ENCODE measurements at places on chromosomes 2 and 18.

DNA sequence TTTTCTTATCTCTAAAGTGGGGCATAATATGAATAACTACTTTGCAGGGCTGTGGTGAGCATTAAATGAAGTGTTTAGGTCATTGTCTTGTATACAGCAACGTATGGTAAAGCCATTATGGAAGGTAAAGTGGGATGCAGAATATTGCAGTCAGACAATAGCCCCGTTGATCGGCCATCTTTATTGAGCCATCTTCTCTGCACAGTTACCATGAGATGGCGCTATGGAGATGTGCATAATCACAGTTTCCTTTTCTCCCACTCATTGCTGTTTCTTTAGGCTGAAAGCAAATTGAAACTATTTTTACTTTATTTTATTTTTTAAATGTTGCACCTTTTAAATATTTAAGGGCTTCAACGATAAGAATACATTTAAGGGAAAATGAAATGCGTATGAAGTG, 108.9 kb downstream of the THSD7B start:
- no peak for DNase-seq

GRCh38 chr2:63712748-63713147, 124.0 kb downstream of the MDH1 start:
- peak; percentile 40 for DNase-seq

DNA sequence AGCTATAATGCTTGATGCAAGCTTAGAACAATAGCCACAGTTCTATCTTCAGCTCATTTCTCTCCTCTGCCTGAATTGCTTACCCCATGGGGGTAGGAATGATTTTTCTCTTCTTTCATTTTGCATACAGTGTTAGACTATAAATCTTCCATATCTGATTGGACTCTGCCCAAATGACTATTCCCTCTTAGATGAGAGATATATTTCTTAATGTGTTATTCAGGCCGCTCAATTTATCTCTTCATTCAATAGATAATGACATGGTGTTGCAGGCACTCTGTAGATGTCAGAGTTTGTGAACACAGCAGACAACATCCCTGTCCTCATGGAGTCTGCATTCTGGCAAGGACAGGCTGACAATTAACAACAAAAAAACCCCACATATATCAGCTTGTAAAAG, 443.7 kb upstream of the CELF4 start:
- no peak for DNase-seq

GRCh38 chr2:28334527-28334894, 58.1 kb upstream of the FOSL2 start:
- DNase-seq: no peak

GRCh38 chr2:119218478-119219064, 5.1 kb upstream of the STEAP3 start:
- peak; percentile 81 for DNase-seq

DNA sequence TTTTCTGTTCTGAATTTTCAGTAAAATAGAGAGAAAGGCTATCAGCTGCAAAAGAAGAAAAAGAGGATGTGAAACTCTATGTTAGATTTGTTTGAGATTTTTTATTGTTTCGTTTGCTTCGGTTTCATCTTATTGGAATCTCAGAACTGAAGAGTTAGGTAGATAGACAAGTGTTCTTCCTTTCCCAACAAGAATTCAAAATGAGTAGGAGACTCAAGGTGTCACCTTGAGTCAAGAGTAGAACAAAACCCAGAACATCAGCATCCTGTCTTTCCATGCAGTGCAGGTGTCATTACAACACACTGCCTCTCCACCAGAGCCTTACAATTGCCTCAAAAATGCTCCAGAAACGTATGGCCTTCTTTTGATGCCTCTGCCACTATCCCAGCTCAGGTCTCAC, 21.1 kb downstream of the NBAS start:
- DNase-seq: no peak

- peak; percentile 29 for DNase-seq
Observed at GRCh38 chr2:23235292-23235691, 149.7 kb upstream of the KLHL29 start.

Measured in fibroblast of skin of right biceps (primary cell).